Spleen (tissue), 13 donors: ENCODE measurements at places on chromosomes 16 and 17. TPM values are rescaled to one million over a fixed set of nuclear protein-coding genes. Genes with fewer than 3 reads are reported as not detected.
A peak's percentile ranks its signal among the peaks of the same experiment; 100 is the strongest.

Gene MYCBPAP
- 1.4 TPM for total RNA-seq

Gene PIPOX
- 5.9 TPM for total RNA-seq

Gene SULT1A1
- 184 TPM for total RNA-seq

Gene TPPP3
- total RNA-seq = 12.5 TPM

Gene PERCC1
- 1.3 TPM for total RNA-seq

DNA sequence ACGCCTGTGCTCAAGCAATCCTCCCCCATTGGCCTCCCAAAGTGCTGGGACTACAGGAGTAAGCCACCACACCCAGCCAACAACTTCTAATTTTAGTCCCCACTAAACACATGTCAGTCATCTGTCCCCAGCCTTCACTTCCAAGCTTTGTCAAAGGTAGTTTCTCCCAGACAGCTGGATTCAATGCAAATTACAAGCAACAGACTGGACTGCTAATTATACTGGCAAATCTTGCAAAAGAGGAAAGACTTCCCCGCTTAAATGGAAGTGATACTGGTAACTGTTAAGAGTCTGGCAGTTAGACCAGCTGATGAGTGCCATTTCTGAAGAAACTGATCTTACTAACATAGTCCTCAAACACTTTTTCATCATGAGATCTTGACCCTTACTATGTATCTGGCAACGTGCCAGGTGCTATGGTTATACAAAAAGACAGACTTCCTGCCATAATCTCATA lies 8.2 kb upstream of the GGA2 start:
- H3K27ac ChIP-seq = peak overlapping the region; percentile 9
- peaks cover 25% of the 10 kb centered on the region for H3K36me3 ChIP-seq
- no peak overlapping the region for H3K4me3 ChIP-seq
- no peak for DNase-seq

DNA sequence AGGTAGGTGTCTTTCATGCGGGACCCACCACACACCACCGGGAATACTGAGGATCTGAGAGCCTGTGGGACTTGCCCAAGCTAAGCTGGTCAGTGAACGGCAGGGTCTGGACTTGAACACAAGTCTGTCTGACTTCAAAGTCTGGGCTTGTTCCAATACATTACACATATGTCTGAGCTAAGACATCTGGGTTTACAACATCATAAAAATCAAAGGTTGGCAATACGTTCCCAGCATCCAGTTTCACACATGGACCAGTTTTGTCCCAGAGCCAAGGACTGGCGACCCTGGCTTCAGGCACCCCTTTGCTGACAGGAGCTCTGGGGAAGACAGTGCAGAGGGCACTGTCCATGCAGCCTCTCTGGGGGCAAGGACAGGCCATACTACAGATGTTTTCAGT lies 27.9 kb upstream of the AXIN2 start:
- H3K27me3 ChIP-seq = no peaks in the 10 kb centered on the region
- no peaks in the 10 kb centered on the region for H3K36me3 ChIP-seq
- no peak overlapping the region for H3K4me3 ChIP-seq

DNA sequence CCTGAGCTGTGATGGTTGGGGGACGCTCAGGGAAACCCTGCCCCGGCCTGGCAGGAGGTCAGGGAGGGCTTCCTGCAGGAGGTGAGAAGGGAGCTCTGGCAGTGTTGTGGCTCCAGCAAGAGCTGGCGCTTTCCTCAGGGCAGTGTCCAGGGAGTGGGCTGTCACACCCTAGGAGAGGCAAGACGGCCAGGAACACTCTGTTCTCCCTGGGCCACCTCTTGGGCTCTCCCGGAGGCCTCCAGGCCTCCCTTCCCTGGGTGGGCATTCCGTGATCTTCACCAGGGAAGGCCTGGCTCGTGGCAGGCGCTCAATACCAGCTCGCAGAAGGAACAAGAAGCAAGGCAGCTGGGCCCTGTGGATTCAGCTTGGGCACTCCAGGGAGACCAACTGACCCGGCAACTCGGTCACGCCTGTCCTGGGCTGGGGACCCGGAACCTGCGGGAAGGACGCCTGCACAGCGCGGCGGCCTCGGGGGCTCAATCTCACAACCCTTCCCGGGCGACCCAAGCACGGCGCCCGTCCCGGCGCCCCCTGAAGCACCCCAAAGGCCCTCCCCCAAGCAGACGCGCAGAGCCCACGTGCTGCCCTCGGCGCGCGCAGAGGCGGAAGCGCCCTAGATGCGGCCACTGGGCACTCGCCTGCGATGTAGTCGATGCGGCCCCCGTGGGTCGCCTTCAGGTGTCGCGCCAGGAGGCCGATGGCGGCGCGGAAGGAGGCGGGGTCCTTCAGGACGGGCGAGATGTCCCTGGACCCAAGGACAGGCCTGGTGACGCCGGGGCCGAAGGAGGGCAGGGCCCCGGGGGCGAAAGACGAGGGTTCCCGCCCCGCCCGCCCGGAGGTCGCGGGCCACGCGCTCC lies 588 bp downstream of the APRT start:
- H3K27ac ChIP-seq = peak overlapping the region; percentile 85
- peak; percentile 95 for DNase-seq
- peaks cover 51% of the 10 kb centered on the region for H3K4me1 ChIP-seq
- H3K27me3 ChIP-seq = no peaks in the 10 kb centered on the region
- H3K36me3 ChIP-seq = peaks cover 23% of the 10 kb centered on the region

- H3K4me3 ChIP-seq = no peak overlapping the region
- no peak overlapping the region for H3K27ac ChIP-seq
- peaks cover 5% of the 10 kb centered on the region for H3K27me3 ChIP-seq
Observed at GRCh38 chr16:27839419-27839818, 224.1 kb downstream of the GSG1L start.

- peaks cover 36% of the 10 kb centered on the region for H3K4me1 ChIP-seq
- H3K4me3 ChIP-seq = no peak overlapping the region
- H3K27me3 ChIP-seq = no peaks in the 10 kb centered on the region
- DNase-seq = no peak
Observed at GRCh38 chr16:75023009-75023408, 24.2 kb downstream of the ZNRF1 start.

GRCh38 chr17:76267051-76267576 lies 2.0 kb downstream of the UBALD2 start:
- H3K36me3 ChIP-seq = peaks cover 11% of the 10 kb centered on the region
- H3K27me3 ChIP-seq = no peaks in the 10 kb centered on the region
- DNase-seq = no peak
- peak overlapping the region; percentile 87 for H3K27ac ChIP-seq
- H3K4me3 ChIP-seq = peak overlapping the region; percentile 92

- no peaks in the 10 kb centered on the region for H3K36me3 ChIP-seq
- H3K27ac ChIP-seq = no peak overlapping the region
- no peaks in the 10 kb centered on the region for H3K4me1 ChIP-seq
- no peak overlapping the region for H3K4me3 ChIP-seq
- H3K27me3 ChIP-seq = no peaks in the 10 kb centered on the region
Observed at GRCh38 chr17:61305024-61305423, 94.6 kb upstream of the TBX2 start.

GRCh38 chr16:86818671-86819532 lies 240.6 kb downstream of the FOXL1 start:
- DNase-seq = no peak
- no peaks in the 10 kb centered on the region for H3K4me1 ChIP-seq
- H3K27ac ChIP-seq = no peak overlapping the region
- no peaks in the 10 kb centered on the region for H3K27me3 ChIP-seq
- no peak overlapping the region for H3K4me3 ChIP-seq
- no peaks in the 10 kb centered on the region for H3K36me3 ChIP-seq

GRCh38 chr17:31294231-31294630 lies 2.8 kb downstream of the OMG start:
- DNase-seq = no peak
- H3K4me1 ChIP-seq = no peaks in the 10 kb centered on the region
- no peak overlapping the region for H3K27ac ChIP-seq
- no peaks in the 10 kb centered on the region for H3K36me3 ChIP-seq
- no peak overlapping the region for H3K4me3 ChIP-seq

GRCh38 chr17:75228305-75228704 lies 22.8 kb downstream of the NUP85 start:
- H3K4me3 ChIP-seq = no peak overlapping the region
- peaks cover 98% of the 10 kb centered on the region for H3K36me3 ChIP-seq
- DNase-seq = no peak
- H3K27ac ChIP-seq = peak overlapping the region; percentile 27
- no peaks in the 10 kb centered on the region for H3K27me3 ChIP-seq

DNA sequence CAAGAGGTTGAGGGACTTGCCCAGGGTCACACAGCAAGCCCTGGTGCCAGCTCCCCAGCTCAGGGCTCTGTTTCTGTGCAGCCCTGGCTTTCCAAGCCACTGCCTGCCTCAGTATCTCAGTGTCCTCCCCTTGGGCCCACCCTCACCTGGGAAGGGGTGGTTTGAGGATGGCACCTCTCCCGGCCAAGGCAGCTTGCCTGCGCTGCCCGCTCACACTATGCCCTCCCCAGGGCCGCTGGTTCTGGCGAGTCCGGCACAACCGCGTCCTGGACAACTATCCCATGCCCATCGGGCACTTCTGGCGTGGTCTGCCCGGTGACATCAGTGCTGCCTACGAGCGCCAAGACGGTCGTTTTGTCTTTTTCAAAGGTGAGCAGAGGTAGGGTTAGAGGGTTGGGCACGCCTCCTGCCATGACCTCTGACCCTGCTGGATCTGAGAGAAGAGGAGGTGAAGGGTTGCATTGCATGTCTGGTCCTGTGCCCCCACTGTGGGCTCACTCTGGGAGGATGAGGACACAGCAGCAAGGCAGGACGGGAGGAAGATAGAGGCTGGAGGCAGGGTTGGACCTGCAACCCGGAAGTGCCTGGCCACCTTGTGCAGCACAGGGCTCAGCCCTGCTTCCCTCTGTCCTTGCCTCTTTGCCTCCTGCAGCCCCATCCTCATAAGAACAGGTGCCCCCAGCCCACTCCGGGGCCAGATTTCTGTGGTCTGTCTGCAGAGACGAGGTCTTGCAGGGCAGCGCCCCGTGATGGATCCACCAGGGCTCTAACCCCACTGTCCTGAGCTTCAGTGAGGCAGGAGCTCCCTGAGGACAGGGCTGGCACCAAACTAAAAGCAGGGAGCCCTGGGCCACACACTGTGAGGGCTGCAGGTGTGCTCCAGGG lies 16.7 kb downstream of the MMP15 start:
- DNase-seq = no peak
- H3K4me3 ChIP-seq = no peak overlapping the region
- H3K27ac ChIP-seq = no peak overlapping the region
- no peaks in the 10 kb centered on the region for H3K27me3 ChIP-seq
- H3K36me3 ChIP-seq = no peaks in the 10 kb centered on the region
- H3K4me1 ChIP-seq = peaks cover 40% of the 10 kb centered on the region

DNA sequence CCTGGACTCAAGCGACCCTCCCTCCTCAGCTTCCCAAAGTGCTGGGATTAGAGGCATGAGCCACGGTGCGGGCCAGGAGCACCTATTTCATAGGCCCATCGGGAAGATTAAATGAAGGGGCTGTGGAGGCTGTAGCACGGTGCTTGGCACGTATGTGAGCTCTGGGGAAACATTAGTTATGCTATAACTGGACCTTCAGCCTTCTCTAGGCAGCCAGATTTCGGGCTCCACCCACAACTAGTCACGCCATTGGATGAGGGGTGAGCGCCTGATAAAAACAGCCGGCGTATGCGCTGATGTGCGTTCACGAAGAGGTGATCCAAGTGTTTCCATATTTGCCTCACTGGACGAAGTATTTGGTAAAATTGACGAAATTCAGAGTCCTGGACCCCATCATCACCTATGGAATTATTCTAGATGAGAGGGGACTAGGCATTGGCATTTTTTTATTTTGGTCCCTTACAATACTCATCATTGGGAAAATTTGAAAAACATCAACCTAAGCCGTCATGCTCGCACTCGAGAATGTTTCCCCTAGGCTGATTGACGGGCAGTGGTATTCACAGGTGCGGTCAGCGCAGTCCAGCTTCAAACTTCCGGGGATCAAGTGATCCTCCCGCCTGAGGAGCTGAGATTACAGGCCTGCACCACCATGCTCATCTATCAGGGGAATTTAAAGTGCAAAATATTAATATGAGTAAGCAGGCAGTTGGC lies 1.8 kb upstream of the ANKRD11 start:
- no peak overlapping the region for H3K4me3 ChIP-seq
- no peak for DNase-seq
- H3K27ac ChIP-seq = no peak overlapping the region
- no peaks in the 10 kb centered on the region for H3K36me3 ChIP-seq
- no peaks in the 10 kb centered on the region for H3K27me3 ChIP-seq
- peaks cover 45% of the 10 kb centered on the region for H3K4me1 ChIP-seq

DNA sequence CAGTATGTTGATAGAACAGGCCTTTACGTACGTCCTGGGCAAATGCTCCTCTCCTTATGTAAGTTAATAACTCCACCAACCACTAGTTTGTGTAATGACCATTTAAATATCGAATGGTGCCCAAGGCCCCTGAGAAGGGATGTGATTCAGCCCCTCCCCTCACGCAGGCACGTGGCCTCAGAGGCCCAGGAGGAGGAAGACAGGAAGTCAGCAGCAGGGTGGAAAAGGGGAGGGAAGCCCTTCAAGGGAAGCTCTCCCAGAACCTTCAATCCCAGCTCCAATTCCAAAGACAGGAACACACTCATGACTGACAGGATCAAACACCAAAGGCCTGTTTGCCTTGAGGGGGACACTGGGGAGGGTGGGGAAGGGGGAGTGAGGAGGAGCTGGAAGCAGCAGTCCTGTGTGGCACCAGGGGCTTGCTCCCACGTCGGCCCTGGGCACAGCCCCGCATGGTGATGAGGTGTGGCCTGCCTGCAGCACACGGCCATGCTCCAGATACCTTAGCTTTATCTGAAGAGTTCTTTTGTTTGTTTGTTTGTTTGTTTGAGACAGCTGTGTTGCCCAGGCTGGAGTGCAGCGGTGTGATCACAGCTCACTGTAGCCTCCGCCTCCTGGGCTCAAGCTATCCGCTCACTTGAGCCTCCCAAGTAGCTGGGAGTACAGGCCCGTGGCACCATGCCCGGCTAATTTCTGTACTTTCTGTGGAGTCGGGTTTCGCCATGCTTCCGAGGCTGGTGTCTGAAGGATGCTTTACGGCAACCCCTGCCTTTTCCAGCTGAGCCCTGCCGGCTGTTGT lies 105.0 kb downstream of the ZNF778 start:
- H3K27ac ChIP-seq = peak overlapping the region; percentile 12
- peaks cover 12% of the 10 kb centered on the region for H3K36me3 ChIP-seq
- H3K4me3 ChIP-seq = no peak overlapping the region
- peak; percentile 76 for DNase-seq
- H3K4me1 ChIP-seq = peaks cover 97% of the 10 kb centered on the region

DNA sequence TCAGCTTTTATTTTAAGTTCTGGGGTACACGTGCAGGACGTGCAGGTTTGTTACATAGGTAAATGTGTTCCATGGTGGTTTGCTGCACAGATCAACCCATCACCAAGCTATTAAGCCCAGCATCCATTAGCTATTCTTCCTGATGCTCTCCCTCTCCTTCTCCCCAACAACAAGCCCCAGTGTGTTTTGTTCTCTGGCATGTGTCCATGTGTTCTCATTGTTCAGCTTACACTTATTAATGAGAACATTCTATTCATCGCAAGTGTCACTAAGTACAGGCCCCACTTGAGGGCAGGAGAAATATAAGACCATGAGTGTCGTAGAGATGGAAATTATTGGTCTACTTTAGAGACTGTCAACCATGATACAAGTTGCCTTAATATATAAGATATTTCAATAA lies 615.1 kb downstream of the CDH8 start:
- H3K27ac ChIP-seq = no peak overlapping the region
- H3K27me3 ChIP-seq = no peaks in the 10 kb centered on the region
- no peak overlapping the region for H3K4me3 ChIP-seq
- DNase-seq = no peak
